ENCODE measurements at places on chromosomes 3 and 15.

GRCh38 chr15:36954486-36954885 is 145.9 kb downstream of the MEIS2 start:
- DNase-seq = no peak

GRCh38 chr3:55285156-55285555 is 201.9 kb downstream of the WNT5A start:
- peak; percentile 60 for DNase-seq

DNA sequence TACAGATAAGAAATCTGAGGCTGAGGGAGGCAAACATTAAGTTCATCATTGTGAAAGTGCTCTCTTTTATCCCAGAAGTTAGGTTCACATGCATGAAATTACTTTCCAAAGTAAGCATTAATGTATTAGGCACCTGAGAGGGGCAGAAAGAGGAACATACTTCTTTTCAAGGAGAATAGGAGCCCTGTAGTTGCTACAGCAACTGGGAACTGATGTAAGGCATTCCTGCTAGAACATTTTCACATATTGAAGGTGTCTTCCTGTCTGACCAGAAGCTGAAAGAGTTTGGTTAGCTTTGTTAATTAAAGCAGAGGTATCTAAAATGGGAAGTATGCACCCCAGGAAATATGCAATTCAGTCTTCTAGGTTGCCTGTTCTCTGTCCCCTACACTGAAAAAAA is 65.5 kb upstream of the ZBTB20 start:
- DNase-seq = no peak

DNA sequence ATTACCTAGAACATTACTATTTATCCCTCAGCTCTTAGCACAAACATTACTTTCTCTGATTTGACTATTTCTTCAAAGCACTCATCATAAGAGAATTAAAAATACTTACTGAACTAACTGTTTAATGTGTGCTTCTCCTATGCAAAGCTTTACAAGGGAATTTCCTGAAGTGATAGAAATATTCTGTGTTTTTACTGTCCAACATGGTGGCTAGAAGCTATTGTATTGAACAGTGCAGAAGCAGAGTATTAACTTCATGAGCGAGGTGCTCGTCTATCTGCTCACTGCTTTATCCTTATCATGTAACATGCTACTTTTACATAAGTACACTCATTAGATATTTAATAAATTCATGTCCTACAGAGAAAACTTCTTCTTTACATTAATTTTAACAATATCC is 239.1 kb downstream of the ISL2 start:
- DNase-seq = no peak

- no peak for DNase-seq
These were observed 367.7 kb downstream of the MAGI1 start for GRCh38 chr3:65671004-65671403.

DNA sequence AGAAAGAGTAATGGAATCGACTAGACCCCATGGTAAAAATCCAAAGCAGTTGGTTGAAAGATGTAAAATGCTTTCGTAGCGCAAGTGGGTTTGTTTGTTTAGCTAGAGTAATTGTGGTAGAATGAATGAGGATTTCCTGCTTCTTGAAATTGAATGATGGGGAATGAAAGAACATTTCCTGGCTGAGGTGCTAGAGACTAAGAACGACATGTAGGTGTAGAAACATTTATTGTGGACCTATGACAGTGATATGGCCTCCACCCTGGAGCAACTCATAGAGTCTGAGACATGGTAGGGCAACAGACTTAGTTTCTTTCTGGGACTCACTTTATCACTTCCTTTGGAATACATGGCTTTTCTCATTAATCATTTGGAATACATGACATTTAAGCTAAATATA is 467.6 kb upstream of the CFAP20DC start:
- DNase-seq = no peak

GRCh38 chr3:62421207-62421606 is 47.9 kb upstream of the FEZF2 start:
- DNase-seq = no peak

Measured in GM04504 (cell line).